Head of caudate nucleus (tissue), 42 donors: ENCODE measurements at places on chromosomes 6 and 20.

DNA sequence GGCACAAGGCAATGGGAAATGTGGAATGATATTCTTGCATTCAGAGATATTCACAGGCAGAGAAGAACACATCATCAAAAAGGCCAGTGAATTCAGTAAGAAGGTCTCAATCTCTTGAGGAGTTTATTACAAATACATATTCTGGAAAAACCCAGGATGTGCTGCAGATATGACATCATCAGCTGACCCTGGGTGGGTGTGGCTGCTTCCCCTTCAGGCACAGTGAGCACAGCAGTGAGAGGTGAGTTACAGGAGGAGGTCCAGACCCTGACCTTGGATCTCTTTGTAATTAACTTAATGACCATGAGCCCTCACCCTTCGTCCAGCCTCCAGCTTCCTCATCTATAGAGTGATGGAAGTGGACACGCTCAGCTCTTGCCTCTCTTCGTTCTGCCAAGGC lies 147.5 kb upstream of the SYNDIG1 start:
- no peak for DNase-seq

DNA sequence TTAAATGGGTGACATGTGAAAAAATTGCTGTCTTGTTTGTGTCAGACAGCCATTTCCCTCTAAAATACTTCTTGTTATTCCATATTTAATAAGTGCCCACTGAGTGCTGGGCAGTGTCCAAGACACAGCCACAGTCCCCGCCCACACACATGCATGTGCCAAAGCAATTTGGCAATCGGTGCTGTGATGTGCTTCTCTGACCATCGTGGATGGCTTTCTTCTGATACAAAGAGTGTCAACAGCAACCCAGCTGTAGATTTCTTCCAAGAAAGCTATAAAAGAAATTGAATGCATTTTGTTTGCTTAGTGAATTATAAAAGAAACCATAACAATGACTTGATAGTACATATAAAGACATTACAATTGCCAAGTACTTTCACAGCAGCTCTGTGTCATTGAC lies 140.5 kb upstream of the ATXN1 start:
- no peak for DNase-seq

- no peak for DNase-seq
Observed at GRCh38 chr6:146962329-146962728, 241.9 kb upstream of the STXBP5 start.

- DNase-seq: no peak
Observed at GRCh38 chr6:11976489-11976888, 35.6 kb upstream of the HIVEP1 start.

DNA sequence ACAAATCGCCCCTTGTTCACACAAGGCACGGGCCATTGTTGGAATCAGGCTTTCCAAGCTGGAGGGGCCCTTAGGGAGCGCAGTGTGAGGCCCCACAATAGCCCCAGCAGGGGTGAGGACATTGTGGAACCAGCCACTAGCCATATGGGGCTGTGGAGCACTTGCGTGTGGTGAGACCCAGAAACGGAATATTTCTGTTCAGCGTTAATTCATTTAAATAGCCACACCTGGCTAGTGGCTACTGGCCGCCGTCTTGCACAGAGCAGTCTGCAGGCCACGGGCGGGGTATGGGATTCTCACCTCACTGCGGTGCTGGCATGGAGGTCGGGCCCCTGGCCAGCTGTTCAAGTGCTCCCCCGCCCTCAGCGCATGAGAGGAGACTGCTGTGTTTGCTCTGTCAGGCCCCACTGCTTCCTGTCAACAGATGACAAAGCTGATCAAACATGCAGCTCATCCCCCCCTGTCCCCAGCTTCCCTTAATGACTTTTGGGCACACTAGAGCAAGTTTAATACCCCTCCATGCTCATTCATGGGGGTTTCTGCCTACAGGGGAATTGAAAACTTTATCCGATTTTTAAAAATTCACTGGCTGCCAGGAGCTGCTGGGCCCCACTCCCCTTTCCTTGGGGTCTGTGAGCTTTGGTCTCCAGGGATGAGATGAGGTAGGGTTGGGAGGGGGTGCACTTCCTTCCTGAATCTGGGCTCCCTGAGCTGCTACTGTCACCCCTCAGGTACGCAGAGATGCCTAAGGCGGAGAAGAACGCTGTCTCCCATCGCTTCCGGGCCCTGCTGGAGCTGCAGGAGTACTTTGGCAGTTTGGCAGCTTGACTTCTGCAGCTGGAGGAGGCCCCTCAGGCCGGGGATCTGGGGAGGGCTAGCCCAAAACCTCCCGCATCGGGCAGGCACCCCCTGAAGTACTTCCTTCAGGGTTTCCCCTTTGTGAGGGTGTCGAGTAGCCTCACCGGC lies 13.6 kb downstream of the ITPA start:
- DNase-seq: no peak
